ENCODE measurements at places on chromosomes 2 and 18.

DNA sequence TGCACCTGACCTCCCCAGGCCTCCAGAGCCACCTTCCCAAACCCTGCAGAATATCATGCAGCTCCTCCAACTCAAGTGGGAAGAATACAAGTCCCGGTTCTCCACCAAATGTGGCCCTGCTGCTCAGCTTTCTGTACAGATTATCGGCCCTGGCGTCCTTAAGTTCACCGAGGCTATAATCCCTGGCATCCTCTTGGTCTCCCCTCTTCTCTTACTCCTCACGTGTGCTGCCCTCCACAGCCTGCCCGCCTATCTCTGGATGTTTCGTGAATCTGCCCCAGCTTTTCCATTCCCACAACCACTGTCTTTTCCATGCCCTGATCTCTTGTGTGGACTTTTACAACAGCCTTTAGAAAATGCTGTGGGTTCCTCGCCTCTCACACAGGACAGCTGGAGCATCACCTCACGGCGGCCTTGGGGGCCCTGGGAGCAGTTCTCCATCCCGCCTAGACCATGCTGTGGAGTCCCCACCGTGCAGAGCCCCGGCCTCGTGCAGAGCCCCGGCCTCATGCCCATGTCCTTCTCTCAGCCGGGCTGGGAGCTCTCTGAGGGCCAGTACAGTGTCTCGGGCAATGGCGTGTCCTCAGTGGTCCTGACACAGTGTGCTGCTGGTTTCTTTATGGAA, 170.3 kb upstream of the PXDN start:
- H3K4me3 ChIP-seq: no peak overlapping the region
- H3K4me1 ChIP-seq: no peaks in the 10 kb centered on the region
- H3K27me3 ChIP-seq: no peaks in the 10 kb centered on the region
- no peaks in the 10 kb centered on the region for H3K36me3 ChIP-seq
- no peak overlapping the region for H3K27ac ChIP-seq
- no peak for DNase-seq

DNA sequence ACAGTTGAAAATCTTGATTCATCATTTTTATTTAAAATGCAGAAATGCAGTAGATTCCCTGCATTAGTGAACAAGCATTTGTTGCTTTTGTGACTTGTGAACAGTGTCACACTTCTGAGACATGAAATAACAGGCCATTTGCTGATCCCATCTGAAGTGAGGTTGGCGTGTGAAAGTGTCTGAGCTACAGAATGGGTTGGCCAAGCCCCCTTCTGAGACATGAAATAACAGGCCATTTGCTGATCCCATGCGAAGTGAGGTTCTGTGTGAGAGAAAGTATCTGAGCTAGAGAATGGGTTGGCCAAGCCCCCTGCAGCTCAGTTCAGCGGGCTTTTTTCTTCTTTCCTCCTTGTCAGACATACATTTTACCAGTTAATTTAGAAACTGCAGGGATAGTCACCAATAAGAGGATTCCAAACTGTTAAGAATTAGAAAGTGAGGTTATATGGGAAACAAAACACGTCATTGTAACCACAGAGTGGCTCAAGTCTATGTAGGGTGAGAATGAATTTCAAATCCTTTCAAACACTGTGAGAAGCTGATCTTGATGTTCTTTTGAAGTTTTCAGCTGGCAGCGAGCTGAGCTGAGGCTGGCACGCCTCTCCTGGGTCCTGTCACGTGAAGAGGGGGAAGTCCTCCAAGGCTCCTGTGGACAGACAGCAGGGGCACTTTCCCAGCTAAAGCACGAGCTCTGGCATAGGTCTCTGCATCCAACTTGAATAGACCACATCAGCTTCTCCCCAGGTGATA, 339.2 kb upstream of the SALL3 start:
- H3K27ac ChIP-seq: no peak overlapping the region
- no peak overlapping the region for H3K4me3 ChIP-seq
- H3K27me3 ChIP-seq: no peaks in the 10 kb centered on the region
- no peaks in the 10 kb centered on the region for H3K36me3 ChIP-seq
- peaks cover 14% of the 10 kb centered on the region for H3K4me1 ChIP-seq
- no peak for DNase-seq

- no peaks in the 10 kb centered on the region for H3K4me1 ChIP-seq
- no peak overlapping the region for H3K4me3 ChIP-seq
- H3K27me3 ChIP-seq: no peaks in the 10 kb centered on the region
- H3K27ac ChIP-seq: no peak overlapping the region
- no peaks in the 10 kb centered on the region for H3K36me3 ChIP-seq
- no peak for DNase-seq
Measured at GRCh38 chr18:73232933-73233332, 365.1 kb upstream of the NETO1 start.

DNA sequence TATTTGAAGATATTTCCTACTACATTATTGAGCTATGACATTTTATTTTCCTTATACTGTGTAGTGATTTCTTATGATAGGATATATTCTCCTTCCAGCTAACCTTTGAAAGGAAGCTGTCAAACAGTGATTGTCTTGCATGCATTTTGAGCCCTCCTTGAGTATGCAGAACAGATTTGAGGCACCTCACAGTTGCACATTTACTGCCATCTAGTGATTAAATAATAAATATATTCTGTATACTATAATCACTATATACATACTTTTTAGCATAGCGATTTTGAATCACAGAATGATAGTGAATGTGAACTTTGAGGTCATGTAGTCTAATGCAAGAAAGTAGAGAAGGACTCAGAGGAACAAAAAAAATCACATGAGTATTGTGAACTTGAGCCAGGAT, 268.4 kb upstream of the CDH19 start:
- no peak overlapping the region for H3K4me3 ChIP-seq
- H3K36me3 ChIP-seq: no peaks in the 10 kb centered on the region
- no peak overlapping the region for H3K27ac ChIP-seq
- DNase-seq: no peak

GRCh38 chr18:32968248-32968647, 195.4 kb upstream of the KLHL14 start:
- H3K4me1 ChIP-seq: no peaks in the 10 kb centered on the region
- H3K36me3 ChIP-seq: no peaks in the 10 kb centered on the region
- no peak overlapping the region for H3K4me3 ChIP-seq
- H3K27ac ChIP-seq: no peak overlapping the region

DNA sequence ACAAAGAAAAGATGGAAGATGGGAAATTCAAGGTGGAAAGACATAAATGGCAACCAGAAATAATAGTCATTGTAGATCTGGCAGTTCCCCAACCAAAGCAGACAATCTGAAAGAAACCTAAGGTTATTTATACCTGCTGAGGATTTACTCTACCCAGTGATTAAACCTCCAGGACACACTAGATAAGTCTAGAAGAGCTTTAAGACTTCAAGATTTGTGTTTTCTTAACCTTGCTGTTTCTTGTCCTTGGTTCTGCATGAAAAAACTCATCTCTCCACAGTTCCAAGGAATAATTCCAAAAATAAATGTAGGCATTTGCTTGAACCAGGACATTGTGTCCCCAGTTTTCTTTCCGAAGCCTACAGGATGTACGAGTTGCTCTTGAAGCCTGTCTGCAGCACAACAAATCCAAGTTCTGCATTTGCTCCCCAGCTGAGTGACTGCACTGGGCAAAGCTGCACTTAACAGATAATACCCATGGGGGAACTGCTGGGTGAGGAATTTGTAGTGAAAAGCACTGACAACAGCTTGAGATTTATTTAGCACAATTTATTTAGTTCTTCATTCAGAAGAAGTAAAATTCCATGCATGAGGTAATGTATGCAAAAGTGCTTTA, 19.8 kb downstream of the DTNA start:
- H3K36me3 ChIP-seq: no peaks in the 10 kb centered on the region
- H3K4me3 ChIP-seq: no peak overlapping the region
- H3K4me1 ChIP-seq: peaks cover 53% of the 10 kb centered on the region
- no peaks in the 10 kb centered on the region for H3K27me3 ChIP-seq
- peak overlapping the region; percentile 63 for H3K27ac ChIP-seq
- no peak for DNase-seq

DNA sequence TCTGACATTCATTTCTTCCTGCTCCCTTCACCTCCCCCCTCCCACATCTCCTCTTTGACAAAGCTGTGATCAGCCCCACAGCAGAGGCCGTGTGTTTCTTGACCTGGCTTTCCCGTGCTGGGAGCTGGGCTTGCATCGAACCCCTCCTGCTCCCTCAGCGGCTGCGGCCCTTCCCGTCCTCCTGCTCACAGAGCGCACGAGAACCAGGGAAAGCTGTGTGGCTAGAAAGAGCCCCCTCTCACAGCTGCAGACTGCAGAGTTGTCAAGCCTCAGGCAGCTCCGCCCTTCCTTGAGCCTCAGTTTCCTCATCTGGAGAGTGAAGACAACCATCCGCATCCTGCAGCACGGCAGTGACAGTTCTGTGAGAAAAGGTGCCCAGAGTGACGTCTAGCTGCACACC, 65.7 kb upstream of the GLI2 start:
- H3K4me1 ChIP-seq: no peaks in the 10 kb centered on the region
- H3K27me3 ChIP-seq: peaks cover 17% of the 10 kb centered on the region
- no peak overlapping the region for H3K27ac ChIP-seq
- H3K36me3 ChIP-seq: no peaks in the 10 kb centered on the region
